ENCODE measurements at places on chromosomes 3 and 15.

DNA sequence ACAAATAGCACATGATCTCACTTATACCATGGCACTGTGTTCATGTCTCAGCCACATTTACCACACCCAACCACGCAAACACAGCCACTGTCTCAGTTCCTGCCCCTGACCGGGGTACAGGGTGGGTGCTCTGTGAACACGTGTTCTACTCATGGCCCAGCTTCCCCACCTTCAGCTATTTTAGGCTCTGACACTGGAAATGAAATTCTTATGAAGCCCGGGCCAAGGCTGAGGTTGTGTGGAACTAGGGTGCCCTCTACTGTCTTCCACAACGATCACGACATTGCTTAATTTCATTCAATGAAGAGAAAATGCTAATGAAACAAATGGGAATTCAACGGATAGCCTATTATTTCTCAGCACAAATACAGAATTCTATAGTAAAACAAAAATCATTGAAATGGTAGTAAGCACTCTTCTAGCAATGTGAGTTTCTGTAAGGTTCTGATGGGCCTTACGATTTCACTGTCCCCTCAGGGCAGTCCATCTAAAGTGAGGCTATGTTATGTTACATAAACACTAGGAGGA is 2.1 kb upstream of the GABRA5 start:
- DNase-seq: no peak

- DNase-seq: no peak
These were observed 3.6 kb upstream of the GK5 start for GRCh38 chr3:142228964-142229363.

GRCh38 chr3:87336761-87337160 is 60.4 kb upstream of the POU1F1 start:
- no peak for DNase-seq

- DNase-seq: no peak
These were observed 363.5 kb upstream of the FRG2C start for GRCh38 chr3:75300606-75301005.

DNA sequence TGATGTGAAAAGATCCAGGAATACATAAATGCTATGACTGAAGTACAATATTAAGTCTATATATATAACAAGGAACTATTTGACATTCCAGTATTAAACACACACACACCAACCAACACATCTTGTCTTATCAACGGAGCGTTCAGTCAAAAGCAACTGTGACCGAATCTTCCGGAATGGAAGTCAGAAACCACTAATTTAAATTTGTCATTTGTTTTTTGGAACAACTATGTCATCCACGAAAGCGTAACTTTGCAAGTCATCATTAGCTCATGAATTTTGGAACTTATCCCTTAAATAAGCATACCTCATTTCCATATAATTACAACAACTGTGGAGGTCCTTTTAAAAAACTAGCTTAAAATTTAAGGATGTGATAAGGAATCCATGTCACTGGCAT is 5.0 kb downstream of the ZNF385D start:
- DNase-seq: no peak

GRCh38 chr3:16761571-16761970 is 123.2 kb upstream of the PLCL2 start:
- DNase-seq: no peak

- DNase-seq: no peak
These were observed 36.8 kb upstream of the NEO1 start for GRCh38 chr15:73015493-73015892.

DNA sequence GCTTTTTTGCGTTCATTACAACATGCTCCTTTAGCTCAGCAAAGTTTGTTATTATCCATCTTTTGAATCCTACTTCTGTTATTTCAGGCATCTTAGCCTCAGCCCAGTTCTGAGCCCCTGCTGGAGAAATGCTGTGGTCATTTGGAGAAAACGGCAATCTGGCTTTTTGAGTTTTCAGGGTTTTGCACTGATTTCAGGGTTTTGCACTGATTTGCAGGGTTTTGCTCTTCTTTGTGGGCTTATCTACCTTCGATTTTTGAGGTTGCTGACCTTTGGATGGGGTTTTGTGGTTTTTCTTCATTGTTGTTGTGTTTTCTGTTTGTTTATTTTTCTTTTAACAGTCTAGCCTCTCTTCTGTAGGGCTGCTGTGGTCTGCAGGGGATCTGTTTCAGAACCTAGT is 137.4 kb downstream of the RSRC1 start:
- DNase-seq: no peak

GRCh38 chr3:188262913-188263683 is 109.1 kb downstream of the LPP start:
- DNase-seq: no peak

GRCh38 chr3:166877971-166878370 is 502.1 kb downstream of the ZBBX start:
- no peak for DNase-seq

DNA sequence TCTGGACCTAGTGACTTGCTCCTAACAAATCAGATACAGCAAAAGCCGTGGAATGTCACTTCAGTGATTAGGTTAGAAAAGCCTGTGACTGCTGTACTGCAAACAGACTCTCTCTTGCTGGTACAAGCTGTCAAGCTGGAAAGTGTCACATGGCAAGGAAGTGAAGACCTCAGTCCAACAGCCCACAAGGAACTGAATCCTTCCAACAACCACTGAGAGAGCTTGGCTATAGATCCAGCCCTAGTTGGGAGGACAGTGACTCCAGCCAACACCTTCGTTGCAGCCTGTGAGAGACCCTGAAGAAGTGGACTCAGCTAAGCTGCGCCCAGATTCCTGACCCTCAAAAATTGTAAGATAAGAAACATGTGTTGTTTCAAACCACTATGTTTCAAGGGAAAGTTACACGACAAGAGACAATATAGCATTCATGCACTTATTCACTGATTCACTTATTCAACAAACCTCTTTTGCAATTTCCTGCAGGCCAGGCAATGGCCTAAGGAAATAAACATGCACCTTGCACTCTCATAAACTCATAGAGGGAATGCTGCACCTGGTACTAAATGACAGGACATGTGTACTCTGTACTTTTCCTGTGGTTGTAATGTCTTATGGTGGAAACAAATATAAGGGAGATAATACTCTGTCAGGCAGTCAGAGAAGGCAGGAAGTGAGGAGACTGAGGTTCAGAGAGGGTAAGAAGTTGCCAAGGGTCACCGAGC is 142.9 kb downstream of the CADPS start:
- DNase-seq: no peak

DNA sequence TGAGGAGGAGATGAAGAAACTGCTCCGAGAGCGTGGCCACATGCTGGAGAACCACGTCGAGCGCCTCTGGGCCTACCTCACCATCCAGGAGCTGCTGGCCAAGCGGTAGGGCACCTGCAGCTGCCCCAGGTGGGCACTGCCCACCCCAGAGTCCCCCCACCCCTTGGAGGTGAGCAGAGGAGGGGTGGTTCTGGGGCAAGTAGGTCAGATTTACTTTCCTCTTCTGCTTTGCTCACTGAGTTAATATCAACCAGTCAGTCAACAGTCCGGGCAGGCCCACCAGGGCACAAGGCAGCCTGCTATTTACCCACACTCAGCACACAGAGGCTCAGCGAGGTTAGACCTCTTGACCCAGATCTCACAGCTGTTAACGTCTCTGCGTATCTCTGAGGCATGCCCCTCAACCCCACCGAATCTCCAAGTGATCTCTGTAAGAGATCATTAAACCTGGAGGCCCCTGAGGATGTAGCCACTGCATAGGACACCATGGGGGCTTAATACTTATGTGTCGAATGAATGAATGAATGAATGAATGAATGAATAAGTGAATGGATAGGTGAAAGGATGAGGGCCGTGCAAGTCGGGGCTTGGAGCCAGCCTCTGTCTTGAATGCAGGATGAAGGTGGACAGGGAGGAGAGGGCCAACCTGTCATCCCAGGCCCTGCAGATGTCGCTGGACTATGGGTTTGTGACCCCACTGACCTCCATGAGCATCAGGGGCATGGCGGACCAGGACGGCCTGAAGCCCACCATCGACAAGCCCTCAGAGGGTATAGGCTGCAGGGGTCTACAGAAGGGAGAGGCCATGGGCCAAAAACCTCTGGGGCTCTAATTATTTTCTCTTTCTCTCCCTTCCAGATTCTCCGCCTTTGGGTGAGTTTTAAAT is 8.0 kb upstream of the ITIH3 start:
- DNase-seq: peak; percentile 46

DNA sequence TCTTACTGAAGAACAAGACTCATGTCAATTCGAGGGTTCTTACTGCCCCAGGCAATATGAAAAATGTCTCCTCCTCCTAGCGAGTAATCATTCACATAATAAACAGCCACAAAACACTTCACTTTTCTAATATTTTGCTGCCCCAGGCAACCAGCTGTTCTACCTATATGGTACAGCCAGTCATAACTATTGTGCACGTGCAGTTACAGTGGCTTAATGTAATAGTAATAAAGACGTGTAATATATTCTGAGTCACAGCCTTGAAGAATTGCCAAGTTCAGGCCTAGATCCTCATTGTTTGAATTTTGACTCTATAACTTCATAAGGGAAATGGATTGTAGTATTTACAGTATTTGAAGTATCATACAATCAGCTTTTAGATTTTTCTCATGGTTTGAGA is 1250.0 kb upstream of the GBE1 start:
- no peak for DNase-seq

DNA sequence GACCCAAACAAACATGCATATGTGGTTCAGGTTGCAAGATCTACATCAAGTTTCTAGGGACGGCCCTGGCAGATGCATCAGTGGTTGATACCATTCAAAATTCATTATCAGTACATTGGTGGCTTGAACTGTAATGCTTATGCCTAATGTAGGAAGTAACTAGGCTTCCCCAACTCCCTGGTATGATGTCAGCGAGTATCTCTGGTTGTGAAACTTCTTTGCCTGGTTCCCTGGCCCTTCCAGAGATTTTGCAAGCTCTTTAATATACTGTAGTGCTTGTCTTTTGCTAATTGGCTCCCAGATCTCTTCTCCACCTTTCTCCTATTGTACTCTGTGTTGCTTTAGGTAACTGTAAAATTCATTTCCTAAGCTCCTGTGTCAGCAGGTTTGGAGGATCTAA is 114.8 kb upstream of the RARB start:
- no peak for DNase-seq

DNA sequence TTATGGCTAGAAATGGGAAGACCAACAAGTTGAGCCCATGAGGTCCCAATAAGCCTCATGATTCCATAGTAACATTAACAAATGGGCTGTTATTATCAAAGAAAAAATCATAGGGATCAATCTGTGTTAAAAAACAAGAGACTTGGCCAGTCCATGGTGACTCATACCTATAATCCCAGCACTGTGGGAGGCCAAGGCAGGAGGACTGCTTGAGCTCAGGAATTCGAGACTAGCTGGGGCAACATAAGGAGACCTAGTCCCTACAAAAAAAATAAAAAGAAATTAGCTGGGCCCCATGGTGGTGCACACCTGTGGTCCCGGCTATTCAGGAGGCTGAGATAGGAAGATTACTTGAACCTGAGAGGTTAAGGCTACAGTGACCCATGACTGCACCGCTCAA is 124.8 kb downstream of the DMXL2 start:
- DNase-seq: no peak

- DNase-seq: no peak
These were observed 663 bp downstream of the PDCD10 start for GRCh38 chr3:167733961-167734497.

DNA sequence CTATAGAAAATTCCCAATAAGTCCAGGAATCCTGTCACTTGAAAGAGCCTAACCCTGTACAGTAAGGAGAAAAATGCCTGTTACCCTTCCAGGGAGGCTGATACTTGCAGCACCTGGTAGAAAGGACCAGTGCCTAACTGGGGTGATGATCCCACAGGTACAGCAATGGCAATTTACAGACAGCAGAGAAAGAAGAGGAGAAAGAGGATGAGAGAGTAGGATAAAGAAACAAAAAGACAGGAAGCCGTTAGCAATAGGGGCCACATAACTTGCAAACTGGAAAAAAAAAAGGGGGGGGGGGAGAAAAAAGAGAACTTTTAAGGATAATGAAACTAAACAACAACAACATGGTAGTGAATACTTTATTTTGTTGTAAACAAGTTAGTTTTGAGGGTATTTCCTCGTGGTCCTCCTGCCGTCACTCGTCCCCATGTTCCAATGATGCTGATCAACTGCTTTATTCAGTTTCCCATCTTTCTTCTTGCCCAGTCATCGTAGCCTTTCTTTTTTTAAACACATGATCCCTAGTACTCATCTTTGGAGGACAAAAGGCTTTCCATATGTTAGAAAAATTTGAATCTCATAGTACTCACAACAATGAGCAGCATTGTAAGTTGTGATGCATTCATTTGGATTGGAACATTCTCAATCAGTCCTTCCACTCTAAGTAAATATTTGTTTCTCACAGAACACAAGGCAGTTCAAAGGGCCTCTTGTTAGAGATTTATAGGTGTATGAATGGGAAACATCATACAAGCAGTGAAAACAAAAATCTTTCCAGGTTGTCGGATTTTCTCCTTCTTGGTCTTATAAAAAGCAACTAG is 8.6 kb downstream of the TM4SF1 start:
- DNase-seq: no peak

DNA sequence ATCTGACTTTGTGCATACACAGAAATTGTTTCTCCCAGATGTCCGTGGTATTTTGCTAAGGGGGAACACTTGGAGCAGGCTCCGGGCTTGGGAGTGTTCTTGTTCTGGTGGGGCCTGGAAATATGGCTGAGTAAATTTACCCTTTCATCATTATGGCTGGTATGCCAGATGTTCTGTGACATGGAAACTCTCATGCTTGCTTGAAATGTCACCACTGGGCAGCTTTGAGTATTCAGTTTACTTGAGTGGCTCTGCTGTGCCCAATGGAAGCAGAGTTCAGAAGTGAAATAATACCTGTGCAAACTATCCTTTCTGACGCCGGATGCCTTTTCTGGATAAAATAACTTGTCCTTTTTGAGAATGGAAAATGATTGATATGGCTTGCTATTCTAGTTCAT is 283.6 kb upstream of the TPM1 start:
- no peak for DNase-seq

GRCh38 chr3:14410106-14410502 is 7.7 kb downstream of the SLC6A6 start:
- no peak for DNase-seq

DNA sequence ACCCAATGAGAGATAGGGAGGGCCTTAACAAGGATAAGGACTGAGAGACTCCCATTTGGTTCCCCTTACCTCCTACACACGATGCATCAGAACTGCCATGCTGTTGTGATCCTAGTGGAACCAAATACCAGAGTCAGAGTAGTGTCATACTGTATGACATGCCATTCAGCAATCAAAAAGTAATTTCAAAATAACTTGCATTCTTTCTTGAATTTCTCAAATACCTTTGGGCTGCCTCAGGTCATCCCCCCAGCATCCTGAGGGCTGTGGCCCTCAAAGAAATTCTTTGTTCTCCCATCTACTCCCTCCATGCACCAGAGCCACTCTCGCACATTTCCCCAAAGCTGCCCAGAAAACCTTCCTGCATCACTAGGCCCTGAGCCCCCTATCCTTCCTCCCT is 68.9 kb upstream of the PPP2R3A start:
- DNase-seq: no peak

All from upper lobe of right lung (tissue), 1 donor.